ENCODE measurements at places on chromosomes 2 and 18. TPM values are rescaled to one million over a fixed set of nuclear protein-coding genes. Genes with fewer than 3 reads are reported as not detected.

The LIMS3 gene
- total RNA-seq = 1.2 TPM

The CD8B2 gene
- total RNA-seq = not detected

The LHCGR gene
- total RNA-seq = not detected

The HOXD9 gene
- not detected for total RNA-seq

The HOXD12 gene
- total RNA-seq = not detected
